CD4-positive, alpha-beta T cell treated with Interleukin-4 for 4 hours (primary cell): ENCODE measurements at places on chromosomes 6 and 20.
A peak's percentile ranks its signal among the peaks of the same experiment; 100 is the strongest.

GRCh38 chr6:13164291-13164690 lies 164.0 kb downstream of the TBC1D7 start:
- no peak for DNase-seq

DNA sequence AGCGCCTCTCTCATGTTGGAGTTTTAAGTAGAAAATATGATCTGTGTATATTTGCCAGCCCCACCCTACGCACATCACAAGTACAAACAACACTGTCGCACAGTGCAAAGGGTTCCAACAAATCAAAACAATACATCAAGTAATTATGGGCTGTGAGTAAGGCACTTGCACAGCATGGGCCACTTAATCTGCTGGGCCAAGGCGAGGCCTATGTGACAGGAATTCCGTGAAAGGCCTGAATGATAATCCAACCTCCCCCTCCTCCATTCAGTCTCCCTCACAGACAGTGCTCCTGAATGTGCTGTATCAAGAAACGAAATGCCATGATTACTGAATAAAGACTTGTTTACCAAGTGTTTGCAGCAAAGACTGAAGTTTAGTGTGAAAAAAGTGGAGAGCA lies 130.1 kb upstream of the SLC2A12 start:
- DNase-seq, result no peak

GRCh38 chr6:144653885-144654505 lies 368.9 kb downstream of the UTRN start:
- DNase-seq, result peak; percentile 39

DNA sequence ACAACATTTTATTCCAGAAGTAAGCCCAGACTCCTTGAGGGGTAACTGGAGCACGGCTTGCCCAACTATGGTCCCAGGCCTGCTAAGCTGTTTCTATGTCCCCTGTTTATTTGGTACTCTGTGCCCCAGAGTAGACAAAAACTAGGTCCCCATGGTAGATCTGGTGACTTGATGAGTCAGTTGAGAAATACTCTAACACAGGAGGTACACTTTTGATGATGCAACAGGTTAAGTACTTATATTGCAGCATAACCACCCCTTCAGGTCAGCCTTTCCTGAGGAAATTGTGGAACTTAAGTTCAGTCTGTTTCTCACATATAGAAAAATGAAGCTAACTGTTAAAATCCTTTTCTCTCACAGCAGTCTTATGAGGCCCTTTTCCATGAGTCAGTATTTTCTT lies 19.6 kb downstream of the TTPAL start:
- DNase-seq, result peak; percentile 37

DNA sequence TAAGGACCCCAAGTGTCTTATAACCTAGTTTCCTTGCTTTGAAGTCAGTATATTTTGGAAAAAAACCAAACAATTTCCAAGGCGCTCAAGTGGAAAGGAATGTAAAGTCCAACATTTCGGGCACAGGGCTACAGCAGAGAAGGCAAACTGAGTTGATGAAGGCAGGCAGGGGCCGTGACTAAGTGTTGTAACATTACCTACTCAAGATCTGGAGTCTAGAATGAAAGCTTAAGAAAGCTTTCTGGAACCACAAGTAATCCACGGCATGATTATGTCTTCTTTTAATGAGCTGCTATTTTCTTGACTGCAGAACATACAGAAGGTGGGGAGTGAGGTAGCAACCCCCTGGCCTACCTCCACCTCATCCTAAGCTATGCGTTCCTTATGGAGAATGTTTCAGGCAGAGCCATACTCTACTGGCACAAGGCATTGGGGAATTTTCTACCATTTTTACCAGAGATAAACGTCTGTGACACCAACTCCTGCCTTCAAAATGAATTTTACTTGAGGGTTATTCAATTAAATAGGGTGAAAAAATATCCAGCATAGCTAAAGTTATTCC lies 4.3 kb downstream of the PPP1R10 start:
- no peak for DNase-seq

DNA sequence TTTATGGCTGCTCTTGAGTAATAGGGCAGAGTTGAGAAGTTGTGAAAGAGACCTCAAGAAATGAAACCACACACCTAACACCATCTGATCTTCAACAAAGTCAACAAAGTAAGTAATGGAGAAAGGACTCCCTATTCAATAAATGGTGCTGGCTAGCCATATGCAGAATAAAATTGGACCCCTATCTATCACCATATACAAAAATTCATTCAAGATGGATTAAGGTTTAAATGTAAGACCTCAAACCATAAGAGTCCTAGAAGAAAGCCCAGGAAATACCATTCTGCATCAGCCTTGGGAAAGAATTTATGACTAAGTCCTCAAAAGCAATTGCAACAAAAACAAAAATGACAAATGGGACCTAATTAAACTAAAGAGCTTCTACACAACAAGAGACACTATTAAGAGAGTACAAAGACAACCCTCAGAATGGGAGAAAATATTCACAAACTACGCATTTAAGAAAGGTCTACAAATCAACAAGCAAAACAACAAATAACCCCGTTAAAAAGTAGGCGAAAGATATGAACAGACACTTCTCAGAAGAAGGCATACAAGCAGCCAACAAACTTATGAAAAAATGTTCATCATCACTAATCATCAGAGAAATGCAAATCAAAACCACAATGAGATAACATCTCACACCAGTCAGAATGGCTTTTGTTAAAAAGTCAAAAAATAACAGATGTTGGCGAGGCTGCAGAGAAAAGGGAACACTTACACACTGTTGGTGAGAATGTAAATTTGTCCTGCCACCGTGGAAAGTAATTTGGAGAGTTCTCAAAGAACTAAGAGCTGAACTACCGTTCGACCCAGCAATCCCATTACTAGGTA lies 4.0 kb downstream of the MAP3K5 start:
- peak; percentile 84 for DNase-seq

DNA sequence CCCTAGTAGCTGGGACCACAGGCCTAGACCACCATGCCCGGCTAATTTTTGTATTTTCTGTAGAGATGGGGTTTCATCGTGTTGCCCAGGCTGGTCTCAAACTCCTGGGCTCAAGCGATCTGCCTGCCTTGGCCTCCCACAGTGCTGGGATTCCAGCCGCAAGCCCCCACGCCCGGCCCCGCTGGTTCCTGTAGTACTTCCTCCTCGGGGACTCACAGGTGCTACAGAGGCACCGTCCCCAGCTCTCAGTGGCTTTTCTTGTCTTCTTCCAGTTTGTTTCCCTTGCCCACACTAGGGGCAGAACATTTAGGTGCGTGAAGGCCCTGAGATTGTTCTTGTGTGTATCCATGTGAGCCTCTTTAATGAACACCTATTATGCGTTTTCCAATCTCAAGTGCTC lies 773 bp upstream of the ZBP1 start:
- DNase-seq, result no peak

DNA sequence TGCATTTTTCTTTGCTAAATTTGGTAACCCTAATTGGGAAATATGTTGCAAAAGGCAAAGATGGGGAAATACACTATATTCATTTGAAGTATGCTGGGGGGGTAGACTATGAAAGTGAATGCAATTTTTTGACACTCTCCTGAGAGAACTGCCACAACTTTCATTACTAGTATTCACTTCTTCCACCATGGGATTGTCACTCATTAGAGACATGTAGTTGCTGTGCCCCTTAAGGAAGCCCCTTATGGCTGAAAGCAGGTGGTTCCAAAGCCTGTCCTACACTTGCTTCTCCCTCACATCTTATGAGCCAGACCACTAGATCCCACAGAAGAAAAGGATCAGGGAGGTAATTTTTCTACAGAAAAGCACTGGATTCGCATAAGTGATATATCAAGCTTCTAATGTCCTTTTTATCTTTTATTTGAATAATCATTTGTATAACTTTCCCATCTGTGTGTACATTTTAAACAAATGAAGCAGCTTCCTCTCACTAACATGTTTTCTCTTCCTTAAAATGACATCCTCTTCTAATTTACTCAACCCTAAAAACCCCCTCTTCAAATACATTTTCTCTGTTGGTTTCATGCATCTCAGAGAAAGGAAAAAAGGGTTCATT lies 83.8 kb downstream of the GCLC start:
- no peak for DNase-seq

GRCh38 chr6:139327038-139327437 lies 35.2 kb upstream of the TXLNB start:
- no peak for DNase-seq

DNA sequence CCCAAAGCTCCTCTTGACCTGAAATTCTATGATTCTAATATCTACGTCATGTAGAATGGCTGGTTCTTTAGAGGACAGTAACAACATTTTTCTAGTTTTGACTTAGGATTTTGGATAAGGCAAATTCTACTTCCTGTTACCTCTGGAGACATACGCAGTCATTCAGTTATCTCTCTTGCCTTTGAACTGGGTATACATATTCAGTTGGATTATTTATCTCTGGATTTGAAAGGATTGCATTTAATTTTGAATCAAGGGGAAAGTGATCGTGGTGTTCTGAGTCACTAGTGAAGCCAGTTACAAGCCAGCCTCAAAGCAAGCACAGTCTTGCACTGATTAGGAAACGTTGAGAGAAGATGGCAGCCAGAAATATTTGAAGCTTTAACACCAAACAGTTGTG lies 35.3 kb upstream of the BCAS1 start:
- DNase-seq, result no peak

- no peak for DNase-seq
Observed at GRCh38 chr6:128710315-128710714, 172.6 kb upstream of the LAMA2 start.

GRCh38 chr20:64010711-64011237 lies 25.2 kb upstream of the C20orf204 start:
- no peak for DNase-seq

DNA sequence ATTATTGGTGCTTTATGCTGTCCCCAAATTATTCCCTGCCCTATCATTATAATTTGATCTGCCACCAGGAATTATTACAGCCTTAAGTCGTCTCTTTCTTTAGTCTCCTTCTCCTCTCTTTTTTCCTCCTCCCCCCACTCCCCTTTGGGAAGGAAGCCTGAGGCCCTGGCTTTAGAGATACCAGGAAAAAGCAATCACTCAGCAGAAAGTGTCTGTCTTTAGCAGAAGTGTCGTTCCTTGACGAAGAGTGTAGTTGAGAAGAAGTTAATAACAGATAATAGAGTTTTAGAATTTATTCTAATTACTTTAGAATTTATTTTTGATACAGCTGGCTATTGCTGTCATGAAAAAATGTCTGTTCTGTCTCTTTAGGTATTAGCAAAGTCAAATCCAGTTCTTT lies 16.5 kb downstream of the LIN28B start:
- no peak for DNase-seq

DNA sequence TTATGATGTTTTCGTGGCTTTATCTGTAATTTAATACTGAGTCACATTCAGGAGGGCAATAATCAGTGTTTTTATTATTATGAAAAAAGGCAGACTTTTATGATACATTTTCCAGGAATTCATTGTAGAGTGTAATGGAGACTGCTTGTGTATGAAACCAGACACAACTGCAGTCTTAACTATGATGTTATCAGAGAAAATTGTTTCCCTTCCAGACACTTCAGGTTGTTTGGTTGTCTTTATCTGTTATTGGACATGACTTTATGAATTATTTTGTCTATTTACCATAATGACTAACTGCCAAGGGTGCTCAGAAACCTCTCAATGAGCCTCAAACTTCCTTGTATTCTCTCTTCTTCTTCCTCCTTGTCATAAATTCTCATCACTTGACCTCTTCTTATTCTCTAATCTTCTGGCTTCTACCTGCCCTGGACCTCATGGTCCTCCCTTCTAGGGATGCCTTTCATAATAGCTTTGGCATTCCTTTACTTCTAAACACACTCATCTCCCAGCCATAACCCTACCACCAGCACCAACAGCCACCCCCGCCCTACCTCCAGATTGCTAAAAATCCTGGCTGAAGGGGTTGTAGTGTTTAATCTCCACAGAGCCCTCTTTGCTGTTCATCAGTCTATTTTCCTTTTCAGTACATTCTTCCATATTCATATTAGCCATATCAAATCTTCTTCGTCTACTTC lies 492.5 kb downstream of the CDKAL1 start:
- DNase-seq, result no peak

GRCh38 chr6:131982740-131983259 lies 31.6 kb upstream of the CCN2 start:
- DNase-seq, result no peak

GRCh38 chr6:160775792-160776580 lies 73.9 kb downstream of the PLG start:
- no peak for DNase-seq

- DNase-seq, result no peak
Observed at GRCh38 chr6:20175810-20176410, 36.4 kb downstream of the MBOAT1 start.

DNA sequence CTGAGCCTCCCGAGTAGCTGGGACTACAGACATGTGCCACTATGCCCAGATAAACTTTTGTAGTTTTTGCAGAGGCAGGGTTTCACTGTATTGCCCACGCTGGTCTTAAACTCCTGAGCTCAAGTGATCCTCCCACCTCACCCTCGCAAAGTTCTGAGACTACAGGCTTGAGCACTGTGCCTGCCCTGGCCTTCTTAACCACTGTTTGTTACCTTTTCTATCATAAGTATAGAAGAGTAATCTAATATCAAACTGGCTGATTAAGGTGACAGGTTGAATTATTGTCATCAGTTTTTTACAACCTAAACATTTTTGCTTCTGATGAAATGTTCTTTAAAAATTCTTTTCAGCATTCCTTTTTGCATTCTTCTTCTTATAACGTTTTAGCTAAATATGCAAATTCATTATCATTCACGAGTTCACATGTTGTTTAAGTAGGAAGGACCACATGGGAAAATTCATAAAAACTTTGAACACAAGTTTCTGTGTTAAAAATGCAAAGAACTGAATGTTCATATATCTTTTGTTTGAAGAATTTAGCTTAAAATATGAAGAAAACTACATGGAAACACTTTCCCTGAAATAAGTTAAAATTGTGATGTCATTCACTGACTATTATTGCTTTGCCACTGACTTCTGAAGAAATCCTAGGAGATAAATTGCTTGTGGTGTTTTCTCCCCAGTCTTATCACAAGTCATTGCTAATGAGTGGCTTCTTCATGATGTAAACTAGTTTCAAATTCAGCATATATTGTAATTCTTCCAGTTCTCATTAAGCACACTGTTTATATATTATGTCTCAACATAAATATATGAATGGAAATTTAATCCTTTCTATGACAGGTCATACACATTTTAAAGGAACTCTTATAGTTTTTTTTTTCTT lies 106.7 kb downstream of the ADGRB3 start:
- no peak for DNase-seq

DNA sequence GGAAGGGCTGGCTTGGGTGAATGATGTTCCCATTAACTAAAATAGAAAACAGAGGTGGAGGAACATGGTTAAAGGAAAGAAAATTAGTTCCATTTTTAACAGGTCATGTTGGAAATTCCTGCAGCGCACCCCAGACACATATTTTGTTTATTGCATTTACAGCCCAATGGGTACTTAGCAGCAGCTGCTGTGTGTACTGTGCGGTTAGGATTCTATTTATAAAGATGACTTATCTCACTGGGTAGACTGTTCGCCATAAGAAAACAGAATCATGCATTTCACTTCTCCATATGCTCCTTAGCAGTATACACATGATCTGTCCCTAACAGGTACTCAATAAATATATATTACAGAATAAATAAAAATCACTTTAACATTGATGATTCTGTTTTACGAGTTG lies 135.8 kb downstream of the SLC35F1 start:
- DNase-seq, result no peak
